ENCODE measurements at places on chromosomes 3 and 15. TPM values are rescaled to one million over a fixed set of nuclear protein-coding genes. Genes with fewer than 3 reads are reported as not detected.
A peak's percentile ranks its signal among the peaks of the same experiment; 100 is the strongest.

- no peak for DNase-seq
Observed at GRCh38 chr3:20145874-20146273, 40.1 kb downstream of the SGO1 start.

DNA sequence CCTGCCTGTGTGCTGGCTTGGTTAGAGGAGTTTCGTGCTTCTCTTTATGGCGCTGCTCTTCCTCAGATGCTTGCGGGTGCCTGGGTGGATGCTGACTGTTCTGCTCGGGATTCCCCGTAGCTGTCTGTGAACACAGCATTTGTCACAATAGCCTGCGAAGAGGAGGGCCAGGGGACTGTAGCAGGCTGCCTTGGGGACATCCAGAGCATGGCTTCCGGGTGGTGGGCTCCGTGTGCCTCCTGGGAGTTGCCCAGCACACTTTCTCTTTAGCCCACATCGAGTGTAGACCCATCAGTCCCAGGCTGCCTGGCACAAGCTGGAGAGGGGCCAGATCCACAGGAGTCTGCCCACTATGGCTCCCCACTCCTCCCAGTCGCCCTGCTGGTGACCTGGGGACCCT, 22.4 kb downstream of the LRRK1 start:
- DNase-seq: no peak

- no peak for DNase-seq
Observed at GRCh38 chr3:124385996-124386395, 344.3 kb upstream of the UMPS start.

GRCh38 chr3:170773682-170774425, 96.1 kb downstream of the RPL22L1 start:
- DNase-seq: no peak

GRCh38 chr3:185824051-185825005, 514 bp downstream of the IGF2BP2 start:
- no peak for DNase-seq

- no peak for DNase-seq
Observed at GRCh38 chr3:153282355-153282754, 120.3 kb downstream of the RAP2B start.

- peak; percentile 2 for DNase-seq
Observed at GRCh38 chr3:60025096-60026050, 975.5 kb upstream of the CFAP20DC start.

DNA sequence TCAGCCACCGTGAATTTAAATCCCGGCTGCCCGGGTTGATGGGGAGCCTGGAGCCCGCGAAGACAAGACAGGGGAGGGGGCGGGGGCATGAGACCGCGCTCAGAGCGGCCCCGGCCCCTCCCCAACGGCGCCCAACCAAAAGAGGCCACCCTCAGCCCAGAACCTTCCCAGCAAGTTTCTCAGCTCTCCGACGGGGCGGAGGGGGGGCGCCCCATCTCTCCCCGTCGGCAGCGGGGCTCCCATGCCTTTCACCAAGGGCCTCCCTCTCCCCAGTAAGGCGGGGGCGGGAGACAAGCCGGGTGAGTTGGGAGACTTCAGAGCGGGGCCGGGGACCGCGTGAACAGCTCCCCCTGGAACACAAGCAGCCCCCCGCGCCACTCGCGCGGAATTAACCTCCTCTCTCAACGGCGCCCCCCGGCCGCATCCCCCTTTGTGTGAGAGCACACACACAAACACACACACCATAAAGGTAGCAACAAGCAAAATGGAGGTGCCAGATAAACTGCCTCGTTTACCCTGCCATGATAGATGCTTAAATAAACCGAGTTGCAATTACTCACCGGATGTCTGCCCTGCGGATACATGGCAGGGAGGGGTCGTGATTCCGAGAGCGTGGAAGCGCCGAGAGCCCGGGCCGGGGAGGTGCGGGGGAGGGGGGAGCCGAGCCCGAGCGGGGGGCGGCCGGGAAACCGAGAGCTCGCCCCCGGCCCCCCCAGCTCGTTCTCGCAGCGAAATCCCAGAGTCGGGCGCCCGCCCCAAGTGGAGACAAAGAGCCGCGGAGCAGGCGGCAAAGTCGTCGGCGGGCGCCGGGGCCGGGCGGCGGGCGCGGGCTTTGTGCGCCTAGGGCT, 1.3 kb downstream of the TLE3 start:
- DNase-seq: peak; percentile 35

DNA sequence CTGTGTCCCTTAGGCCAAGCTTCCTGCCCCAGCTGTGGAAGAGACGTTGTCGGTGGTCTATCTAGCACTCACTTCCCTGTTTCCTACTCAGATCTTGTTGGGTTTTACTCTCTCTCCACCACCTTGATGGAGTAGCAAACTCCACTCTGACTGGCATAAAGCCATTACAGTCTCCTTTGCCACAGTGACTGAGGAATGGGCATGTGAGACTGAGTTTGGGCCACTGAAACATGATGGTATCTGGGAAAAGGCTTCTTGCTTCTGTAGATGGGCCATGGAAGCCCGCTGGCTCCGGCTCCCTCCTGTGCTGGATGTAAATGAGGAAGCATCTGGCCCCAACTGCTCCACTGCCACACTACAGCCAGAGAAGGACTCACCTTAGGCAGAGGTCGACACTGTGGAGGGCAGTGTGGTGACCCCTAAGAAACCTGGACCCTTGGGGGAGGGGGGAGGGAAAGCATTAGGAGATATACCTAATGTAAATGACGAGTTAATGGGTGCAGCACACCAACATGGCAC, 9.4 kb upstream of the CAMK1 start:
- no peak for DNase-seq

- DNase-seq: no peak
Observed at GRCh38 chr3:196948442-196949284, 6.3 kb upstream of the NCBP2 start.

GRCh38 chr3:193559100-193559499, 4.4 kb upstream of the ATP13A4 start:
- DNase-seq: no peak

GRCh38 chr3:9916346-9916733, 558 bp upstream of the IL17RC start:
- peak; percentile 25 for DNase-seq

DNA sequence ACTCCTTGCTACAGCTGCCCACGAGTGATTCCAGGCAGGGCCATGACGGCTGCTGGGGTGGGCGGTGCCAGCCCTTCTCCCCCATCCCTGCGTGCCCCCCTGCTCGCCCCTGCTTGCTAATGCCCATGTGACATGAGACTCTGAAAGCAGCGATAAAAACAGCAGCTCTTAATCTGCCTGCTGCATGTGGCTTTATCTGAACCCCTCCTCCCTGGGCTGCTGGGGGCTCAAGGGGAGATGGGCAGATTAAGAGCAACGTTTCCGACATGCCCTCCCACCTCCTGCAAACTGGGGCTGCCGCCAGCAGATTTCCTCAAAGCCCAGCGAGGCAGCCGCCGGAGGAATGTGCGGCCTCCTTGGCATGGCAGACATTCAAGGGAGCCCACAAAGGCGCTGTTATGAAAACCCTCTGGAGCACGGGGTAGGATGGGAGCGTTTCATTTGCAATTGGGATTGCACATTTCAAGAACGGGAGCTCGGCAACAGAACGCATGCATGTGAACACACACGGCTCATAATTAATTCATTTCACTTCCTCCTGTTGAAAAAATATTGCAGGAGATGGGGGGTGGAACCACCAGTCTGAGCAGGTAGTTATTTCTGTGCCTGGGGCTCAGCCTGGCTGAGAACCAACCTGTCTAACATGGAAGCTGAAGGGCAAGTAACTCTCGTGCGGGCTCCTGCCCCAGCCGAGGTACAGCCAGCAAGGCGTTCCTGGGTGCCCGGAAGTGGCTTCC, 504.2 kb upstream of the PROK2 start:
- peak; percentile 68 for DNase-seq

- DNase-seq: no peak
Observed at GRCh38 chr3:30495172-30496065, 111.0 kb upstream of the TGFBR2 start.

DNA sequence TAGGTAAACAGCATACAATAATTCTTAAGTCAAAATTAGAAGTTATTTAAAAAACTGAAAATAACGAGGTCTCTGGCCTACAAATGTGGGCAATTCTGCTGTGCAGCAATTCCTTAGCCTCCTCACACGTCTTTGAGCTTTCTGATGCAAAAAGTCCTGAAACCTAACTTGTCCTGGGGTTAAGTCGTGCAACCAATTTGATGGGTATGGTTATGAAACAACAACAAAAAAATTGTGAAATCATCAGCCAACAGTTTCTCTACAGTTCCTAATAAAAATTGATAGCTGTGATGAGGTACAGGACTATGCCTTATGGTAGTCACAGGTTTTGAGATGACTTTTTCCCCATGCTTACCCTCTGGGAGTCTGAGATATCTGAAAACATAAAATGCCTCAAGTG, 6.5 kb upstream of the GLB1 start:
- DNase-seq: no peak

Gene SH3GL3
- 9.5 TPM for total RNA-seq

Gene LSAMP
- total RNA-seq: 7.9 TPM

Gene TRPM7
- 60.4 TPM for total RNA-seq

Gene DPPA4
- total RNA-seq: 1.5 TPM

Gene PRR20G
- not detected for total RNA-seq

Gene ONECUT1
- total RNA-seq: not detected

Gene DUOX1
- total RNA-seq: 12.6 TPM

Gene SI
- not detected for total RNA-seq

Measured in skin of body (tissue), 3 donors.